Activated T-helper 2 cell treated with anti-CD3 and anti-CD28 coated beads, Interferon-gamma antibody, Interleukin-2, Interleukin-4, amounts not matched to agents 10 μg/mL and 5 μg/mL and 100 μg/mL, durations not matched to agents 14 hours and 24 hours and 36 hours (primary cell): ENCODE measurements at places on chromosomes 6 and 20.

DNA sequence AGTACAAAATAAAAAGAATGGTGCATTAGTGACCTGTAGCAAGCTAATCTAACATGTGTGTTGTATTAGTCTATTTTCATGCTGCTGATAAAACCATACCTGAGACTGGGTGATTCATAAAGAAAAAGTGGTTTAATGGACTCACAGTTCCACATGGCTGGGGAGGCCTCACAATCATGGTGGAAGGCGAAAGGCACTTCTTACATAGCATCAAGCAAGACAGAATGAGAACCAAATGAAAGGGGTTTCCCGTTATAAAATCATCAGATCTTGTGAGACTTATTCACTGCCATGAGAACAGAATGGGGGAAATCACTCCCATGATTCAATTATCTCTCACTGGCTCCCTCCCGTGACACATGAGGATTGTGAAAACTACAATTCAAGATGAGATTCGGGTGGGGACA lies 45.4 kb upstream of the AIG1 start:
- DNase-seq = no peak

DNA sequence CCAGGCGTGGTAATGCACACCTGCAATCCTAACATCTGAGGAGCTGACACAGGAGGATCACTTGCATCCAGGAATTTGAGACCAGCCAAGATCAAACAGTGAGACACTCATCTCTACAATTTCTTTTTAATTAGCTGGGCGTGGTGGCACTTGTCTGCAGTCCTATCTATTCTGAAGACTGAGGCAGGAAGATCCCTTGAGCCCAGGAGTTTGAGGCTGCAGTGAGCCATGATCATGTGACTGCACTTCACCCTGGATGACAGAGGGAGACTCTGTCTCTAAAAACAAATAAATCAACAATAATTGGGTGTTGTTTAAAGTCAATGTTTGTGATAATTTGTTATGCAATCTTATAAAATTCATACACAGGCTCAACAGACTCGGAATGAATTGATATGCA lies 18.0 kb upstream of the HLA-A start:
- no peak for DNase-seq

GRCh38 chr6:16413399-16413798 lies 175.0 kb downstream of the GMPR start:
- no peak for DNase-seq

- no peak for DNase-seq
Observed at GRCh38 chr6:91018586-91018985, 431.7 kb upstream of the MAP3K7 start.

DNA sequence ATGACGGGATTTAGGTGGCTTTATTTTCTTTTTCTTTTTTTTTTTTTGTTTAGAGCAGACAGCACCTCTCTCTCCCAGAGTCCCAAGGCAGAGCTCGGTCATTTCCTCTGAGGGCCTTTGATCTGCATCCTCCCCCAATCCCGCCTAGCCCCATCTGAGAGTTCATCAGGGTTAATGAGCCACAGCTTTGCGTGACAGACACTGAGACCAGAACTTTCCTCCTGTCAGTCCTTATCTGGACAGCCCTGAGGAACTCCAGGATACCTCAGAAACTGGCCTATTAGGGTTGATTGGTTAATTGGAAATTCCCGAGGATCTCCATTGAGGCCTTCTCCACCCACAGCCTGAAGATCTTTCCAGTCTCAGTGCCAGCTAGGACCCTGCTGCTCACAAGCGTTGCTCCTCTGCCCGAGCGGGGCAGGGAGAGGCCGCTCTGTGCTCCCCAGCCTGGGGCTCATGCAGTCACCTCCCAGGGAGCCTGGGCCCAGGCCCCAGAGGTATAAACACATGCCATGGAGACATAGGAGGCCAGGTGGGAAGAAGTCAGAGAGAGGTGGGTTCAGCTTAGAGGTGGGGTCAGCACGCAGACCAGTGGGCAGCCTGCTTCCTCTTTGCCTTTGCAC lies 1.4 kb upstream of the LRRN4 start:
- DNase-seq = no peak

DNA sequence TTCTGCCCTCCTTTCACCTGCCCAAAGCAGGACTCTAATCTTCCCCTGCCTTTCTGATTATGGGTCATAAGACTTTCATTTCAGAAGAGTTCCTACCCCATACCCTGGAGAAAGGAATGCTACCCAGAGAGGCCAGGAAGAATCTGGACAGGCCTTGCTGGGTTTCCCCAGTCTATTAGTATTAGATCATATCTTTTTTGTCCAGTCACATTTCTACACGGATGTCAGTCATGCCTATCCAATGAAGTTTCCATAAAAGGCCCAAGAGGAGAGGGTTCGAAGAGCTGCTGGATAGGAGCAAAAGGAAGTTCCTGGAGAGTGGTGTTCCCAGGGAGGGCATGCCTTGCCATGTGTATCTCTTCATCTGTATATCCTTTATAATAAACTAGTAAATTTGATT lies 3.2 kb downstream of the POLH start:
- DNase-seq = no peak

GRCh38 chr6:106534564-106534982 lies 94.7 kb downstream of the RTN4IP1 start:
- DNase-seq = no peak

DNA sequence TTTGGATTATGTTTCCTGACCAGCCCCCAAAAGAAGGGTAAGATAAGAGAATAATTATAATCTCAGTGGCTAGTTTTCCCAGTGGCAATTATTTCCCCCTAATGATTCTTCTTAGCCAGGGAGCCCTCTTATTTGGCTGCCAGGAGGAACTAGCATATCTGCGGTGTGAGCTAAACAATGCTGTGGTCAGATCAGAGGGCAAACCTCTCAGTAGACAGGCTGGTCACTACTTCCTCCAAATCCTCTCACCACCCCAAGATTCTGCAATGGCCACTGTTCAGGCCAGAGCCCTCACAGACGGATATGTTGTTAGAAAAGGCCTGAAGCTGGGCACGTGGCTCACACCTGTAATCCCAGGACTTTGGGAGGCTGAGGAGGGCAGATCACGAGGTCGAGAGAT lies 273.4 kb upstream of the SASH1 start:
- no peak for DNase-seq

- no peak for DNase-seq
Observed at GRCh38 chr20:19560881-19561480, 197.1 kb upstream of the RIN2 start.

GRCh38 chr6:122734529-122735395 lies 44.8 kb upstream of the FABP7 start:
- DNase-seq = no peak

- no peak for DNase-seq
Observed at GRCh38 chr6:35305117-35305516, 7.5 kb downstream of the DEF6 start.

GRCh38 chr20:17580895-17581294 lies 11.0 kb downstream of the DSTN start:
- DNase-seq = no peak
